ENCODE measurements at places on chromosomes 5 and 9. TPM values are rescaled to one million over a fixed set of nuclear protein-coding genes. Genes with fewer than 3 reads are reported as not detected.

DNA sequence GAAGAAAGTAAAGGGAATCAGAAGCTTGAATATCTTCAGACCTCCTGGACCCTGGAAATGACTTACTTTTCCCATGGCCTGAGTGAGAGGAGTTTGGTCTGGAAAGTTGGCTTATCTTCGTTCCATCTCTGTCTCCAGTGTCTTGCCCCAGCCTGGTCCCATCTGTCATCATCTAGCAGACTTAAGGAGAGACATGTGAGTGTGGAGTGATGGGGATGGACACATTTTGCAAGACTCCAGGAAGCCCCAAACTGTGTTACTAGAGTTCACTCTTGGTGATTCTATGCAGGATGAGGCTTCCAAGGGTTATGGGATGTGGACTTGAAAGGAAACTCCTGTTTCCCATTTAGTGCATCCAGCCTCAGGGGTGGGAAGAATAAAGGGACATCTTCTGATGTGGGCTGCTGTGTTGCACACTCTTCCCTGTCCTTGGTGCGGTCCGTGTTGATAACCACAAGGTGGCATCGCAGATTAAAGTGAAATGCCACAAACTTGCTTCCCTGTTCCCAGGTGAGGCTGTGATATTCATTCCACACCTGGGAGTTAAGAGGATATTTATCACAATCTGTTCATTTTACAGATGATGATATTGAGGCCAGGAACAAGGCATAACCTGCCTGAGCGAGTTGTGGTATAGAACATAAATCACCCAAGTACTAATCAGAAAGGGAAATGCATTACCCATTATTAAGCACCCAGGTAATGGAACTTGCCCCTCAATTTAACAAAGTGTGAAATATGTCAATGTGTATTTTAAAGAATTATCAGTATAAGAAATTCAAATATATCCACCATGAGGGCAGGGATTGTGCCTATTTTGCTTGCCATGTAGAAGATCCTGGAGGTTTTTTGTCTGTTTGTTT, 269.9 kb upstream of the PAPPA start:
- no peaks in the 10 kb centered on the region for H3K27me3 ChIP-seq
- H3K36me3 ChIP-seq: no peaks in the 10 kb centered on the region
- H3K4me1 ChIP-seq: no peaks in the 10 kb centered on the region
- no peak overlapping the region for H3K4me3 ChIP-seq
- no peak for DNase-seq

DNA sequence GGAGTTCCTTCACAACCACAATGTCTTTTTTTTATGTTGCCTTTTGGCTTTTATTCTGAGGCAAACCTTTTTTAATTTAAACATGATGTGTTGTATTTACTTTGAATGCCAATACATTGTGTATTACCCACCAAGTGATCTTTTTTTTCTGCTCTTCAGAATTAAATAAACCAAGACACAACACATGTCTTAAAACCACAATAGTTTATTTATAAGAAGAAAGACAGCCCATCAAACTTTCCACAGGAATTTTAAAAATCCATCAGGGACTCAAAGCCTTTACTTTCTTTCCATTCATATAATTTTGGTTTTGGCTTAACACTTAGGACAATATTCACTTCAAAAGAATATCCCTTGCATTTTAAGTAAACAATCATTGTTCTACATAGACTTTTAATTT, 321.8 kb upstream of the MEF2C start:
- H3K27me3 ChIP-seq: no peaks in the 10 kb centered on the region
- H3K27ac ChIP-seq: no peak overlapping the region
- no peak overlapping the region for H3K4me3 ChIP-seq

GRCh38 chr9:136599811-136600660, 54.2 kb upstream of the NOTCH1 start:
- no peak for DNase-seq
- no peaks in the 10 kb centered on the region for H3K4me1 ChIP-seq
- H3K4me3 ChIP-seq: no peak overlapping the region
- H3K36me3 ChIP-seq: no peaks in the 10 kb centered on the region
- peaks cover 7% of the 10 kb centered on the region for H3K27me3 ChIP-seq

DNA sequence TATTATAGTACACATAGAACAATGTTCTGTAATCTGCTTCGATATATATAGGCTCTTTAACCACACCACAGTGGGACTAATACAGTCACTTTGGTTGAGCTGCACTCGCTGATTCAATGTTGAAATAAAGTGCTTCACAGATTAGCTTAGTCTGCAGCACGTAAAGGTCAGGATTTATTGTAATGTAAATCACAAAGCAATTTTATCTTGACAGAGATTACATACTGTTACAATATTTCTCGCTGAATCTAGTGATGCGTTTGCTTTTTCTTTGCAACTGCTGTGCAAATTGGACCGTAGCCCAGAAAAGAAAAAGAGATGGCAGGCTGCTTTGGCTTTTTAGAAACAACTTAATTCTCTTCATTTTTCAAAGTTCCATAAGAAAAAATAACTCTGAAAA, 52.9 kb downstream of the CETN3 start:
- no peak for DNase-seq
- no peak overlapping the region for H3K27ac ChIP-seq
- H3K4me3 ChIP-seq: no peak overlapping the region
- H3K4me1 ChIP-seq: no peaks in the 10 kb centered on the region

DNA sequence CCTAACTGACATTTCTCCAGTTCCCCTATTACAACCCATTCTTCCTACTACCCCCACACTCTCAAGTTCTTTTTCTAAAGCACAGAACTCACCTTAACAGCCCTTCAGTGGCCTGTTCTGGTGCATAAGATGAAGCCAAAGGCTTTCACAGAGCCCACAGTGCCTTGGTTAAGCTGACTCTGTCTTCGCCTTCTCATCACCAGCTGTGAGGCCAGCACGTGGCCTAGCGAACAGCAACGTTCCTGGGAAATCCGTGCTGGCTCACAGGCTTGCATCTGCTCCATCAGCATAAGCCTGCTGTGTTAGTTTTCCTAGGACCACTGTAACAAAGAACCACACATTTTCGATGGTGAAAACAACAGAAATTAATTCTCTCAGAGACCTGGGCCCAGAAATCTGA, 67.9 kb upstream of the LPAR1 start:
- no peak for DNase-seq
- no peaks in the 10 kb centered on the region for H3K27me3 ChIP-seq
- H3K27ac ChIP-seq: no peak overlapping the region
- H3K4me1 ChIP-seq: no peaks in the 10 kb centered on the region

GRCh38 chr5:158471535-158471924, 612.6 kb upstream of the CLINT1 start:
- H3K27me3 ChIP-seq: no peaks in the 10 kb centered on the region
- H3K4me3 ChIP-seq: no peak overlapping the region
- DNase-seq: no peak
- no peaks in the 10 kb centered on the region for H3K4me1 ChIP-seq
- H3K27ac ChIP-seq: no peak overlapping the region

DNA sequence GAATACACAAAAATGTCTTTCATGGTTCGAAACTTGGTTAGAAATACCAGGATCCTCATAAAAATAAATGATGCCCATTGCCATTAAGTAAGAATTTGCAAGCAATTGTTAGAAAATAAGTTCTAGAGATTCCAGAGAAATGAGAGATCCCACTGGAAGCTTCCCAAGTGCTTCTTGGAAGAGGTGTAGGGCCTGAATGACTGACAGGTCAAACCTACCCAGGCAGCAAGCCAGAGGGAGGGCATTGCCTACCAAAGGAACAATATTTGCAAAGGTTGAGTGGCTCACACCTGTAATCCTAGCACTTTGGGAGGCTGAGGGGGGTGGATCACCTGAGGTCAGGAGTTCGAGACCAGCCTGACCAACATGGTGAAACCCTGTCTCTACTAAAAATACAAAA, 777.0 kb upstream of the WWC1 start:
- H3K4me3 ChIP-seq: no peak overlapping the region
- no peaks in the 10 kb centered on the region for H3K27me3 ChIP-seq
- no peak overlapping the region for H3K27ac ChIP-seq
- DNase-seq: no peak

GRCh38 chr5:77972469-77973252, 196.5 kb upstream of the TBCA start:
- no peaks in the 10 kb centered on the region for H3K4me1 ChIP-seq
- H3K27ac ChIP-seq: no peak overlapping the region
- H3K27me3 ChIP-seq: peaks cover 33% of the 10 kb centered on the region
- no peaks in the 10 kb centered on the region for H3K36me3 ChIP-seq
- DNase-seq: no peak

GRCh38 chr9:100277166-100277979, 75.4 kb downstream of the TEX10 start:
- no peaks in the 10 kb centered on the region for H3K4me1 ChIP-seq
- peaks cover 44% of the 10 kb centered on the region for H3K36me3 ChIP-seq
- H3K27ac ChIP-seq: no peak overlapping the region
- no peak for DNase-seq
- H3K27me3 ChIP-seq: no peaks in the 10 kb centered on the region
- H3K4me3 ChIP-seq: no peak overlapping the region

- DNase-seq: no peak
- H3K27ac ChIP-seq: no peak overlapping the region
- H3K4me1 ChIP-seq: no peaks in the 10 kb centered on the region
- no peaks in the 10 kb centered on the region for H3K36me3 ChIP-seq
- H3K4me3 ChIP-seq: no peak overlapping the region
Observed at GRCh38 chr5:150082889-150083288, 3.5 kb downstream of the CSF1R start.

- H3K27me3 ChIP-seq: no peaks in the 10 kb centered on the region
- H3K27ac ChIP-seq: no peak overlapping the region
- no peaks in the 10 kb centered on the region for H3K36me3 ChIP-seq
- no peak overlapping the region for H3K4me3 ChIP-seq
Observed at GRCh38 chr9:116115761-116116353, 37.7 kb upstream of the PAPPA start.

DNA sequence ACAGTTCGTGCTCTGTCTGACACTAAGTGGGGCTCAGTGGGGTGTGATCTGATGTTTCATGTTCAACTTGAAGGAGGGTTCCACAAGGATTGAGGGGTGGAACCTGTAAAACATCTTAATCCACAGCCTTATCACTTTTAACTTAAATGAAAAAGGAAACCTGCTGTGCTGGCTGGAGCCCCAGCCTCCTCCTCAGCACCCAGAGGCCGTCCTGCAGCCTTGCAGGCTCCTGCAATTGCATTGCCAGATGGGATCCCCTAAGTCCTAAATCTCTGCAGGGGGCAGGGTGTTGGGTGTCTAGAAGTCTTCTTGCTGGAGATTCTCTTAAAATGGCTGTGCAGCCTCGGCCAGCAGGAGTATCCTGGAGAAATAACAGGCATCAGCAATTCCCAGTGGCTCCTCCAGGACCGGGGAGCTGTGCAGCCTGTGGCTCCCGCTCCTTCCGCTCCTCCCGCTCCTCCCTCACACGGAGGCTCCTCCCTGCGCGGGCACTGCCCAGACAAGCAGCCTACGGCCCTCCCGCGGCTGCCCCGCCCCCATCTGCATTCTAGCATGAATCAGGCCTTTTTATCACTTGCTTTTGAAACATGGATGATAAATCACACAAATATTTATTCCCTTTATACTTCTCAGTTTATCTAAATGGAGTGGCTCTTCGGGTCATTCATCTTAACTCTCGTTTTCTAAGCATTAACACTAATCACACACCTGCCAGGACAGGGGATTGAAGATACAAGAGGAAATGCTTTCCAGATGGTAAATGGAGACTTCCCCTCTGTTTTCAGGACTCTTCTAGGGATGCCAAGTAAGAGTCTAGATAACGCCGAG, 131.0 kb downstream of the ADAMTS16 start:
- no peaks in the 10 kb centered on the region for H3K36me3 ChIP-seq
- no peaks in the 10 kb centered on the region for H3K4me1 ChIP-seq
- H3K27me3 ChIP-seq: no peaks in the 10 kb centered on the region
- H3K27ac ChIP-seq: no peak overlapping the region

GRCh38 chr5:96997265-96997859, 61.5 kb downstream of the LNPEP start:
- no peak for DNase-seq
- no peak overlapping the region for H3K4me3 ChIP-seq
- H3K27ac ChIP-seq: no peak overlapping the region
- no peaks in the 10 kb centered on the region for H3K27me3 ChIP-seq

DNA sequence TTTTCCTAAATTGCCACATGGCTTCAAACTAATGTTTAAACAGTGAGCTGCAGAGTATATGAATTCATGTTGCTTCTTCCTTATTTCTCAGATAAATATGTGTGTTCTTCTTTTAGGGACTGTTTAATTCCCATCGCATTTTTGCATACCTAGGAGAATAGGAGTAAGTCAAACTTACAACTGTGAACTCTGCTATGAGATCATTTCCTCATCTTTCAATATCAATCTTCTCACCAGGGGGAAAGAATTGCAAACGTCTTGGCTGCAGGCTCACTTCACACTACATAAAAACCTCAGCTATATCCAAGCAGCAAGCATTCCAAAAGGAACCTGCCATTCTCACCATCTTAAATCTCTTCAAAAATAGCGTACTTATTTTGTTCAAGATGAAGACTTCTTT, 271.0 kb downstream of the DNAH5 start:
- H3K36me3 ChIP-seq: no peaks in the 10 kb centered on the region
- H3K27me3 ChIP-seq: no peaks in the 10 kb centered on the region
- no peak for DNase-seq
- H3K27ac ChIP-seq: no peak overlapping the region
- no peak overlapping the region for H3K4me3 ChIP-seq

- no peak overlapping the region for H3K27ac ChIP-seq
- no peaks in the 10 kb centered on the region for H3K27me3 ChIP-seq
- no peaks in the 10 kb centered on the region for H3K36me3 ChIP-seq
- H3K4me3 ChIP-seq: no peak overlapping the region
Observed at GRCh38 chr9:87732756-87733155, 6.8 kb downstream of the CTSL start.

DNA sequence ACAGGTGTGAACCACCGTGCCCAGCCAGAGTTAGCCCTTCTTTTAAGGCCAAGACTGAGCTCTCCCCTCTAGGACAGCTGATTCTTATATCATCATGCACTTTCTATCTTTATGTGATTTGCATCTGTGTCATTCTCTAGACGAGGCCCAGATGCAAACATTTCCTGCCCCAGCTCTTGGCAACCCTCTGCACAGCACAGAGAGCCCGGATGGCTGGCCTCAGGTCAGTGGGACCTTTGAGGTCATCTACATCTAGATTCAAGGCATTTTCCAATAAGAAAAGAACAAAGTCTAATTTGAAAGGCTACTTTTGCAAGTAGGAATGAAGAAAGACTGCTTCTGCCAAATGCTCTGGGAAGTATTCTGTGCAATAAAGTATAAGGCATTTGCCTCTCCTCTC, 109.0 kb upstream of the DAB2 start:
- H3K4me1 ChIP-seq: no peaks in the 10 kb centered on the region
- DNase-seq: no peak
- H3K36me3 ChIP-seq: no peaks in the 10 kb centered on the region
- no peak overlapping the region for H3K27ac ChIP-seq
- H3K27me3 ChIP-seq: no peaks in the 10 kb centered on the region

GRCh38 chr9:90547896-90548295, 94.7 kb downstream of the DIRAS2 start:
- no peak for DNase-seq
- H3K36me3 ChIP-seq: no peaks in the 10 kb centered on the region
- no peaks in the 10 kb centered on the region for H3K4me1 ChIP-seq
- no peak overlapping the region for H3K27ac ChIP-seq

Gene HAVCR1
- not detected for total RNA-seq

Gene IL4
- total RNA-seq: not detected

Gene KCNN2
- not detected for total RNA-seq

Gene SLC22A4
- 6.7 TPM for total RNA-seq

Gene GPR21
- 1.3 TPM for total RNA-seq

Gene CAMK4
- total RNA-seq: 0.42 TPM

Gene PTCH1
- 5.3 TPM for total RNA-seq

Gene FST
- 3.4 TPM for total RNA-seq

Gene NKD2
- total RNA-seq: not detected
